ENCODE measurements at places on chromosomes 12 and 14.

DNA sequence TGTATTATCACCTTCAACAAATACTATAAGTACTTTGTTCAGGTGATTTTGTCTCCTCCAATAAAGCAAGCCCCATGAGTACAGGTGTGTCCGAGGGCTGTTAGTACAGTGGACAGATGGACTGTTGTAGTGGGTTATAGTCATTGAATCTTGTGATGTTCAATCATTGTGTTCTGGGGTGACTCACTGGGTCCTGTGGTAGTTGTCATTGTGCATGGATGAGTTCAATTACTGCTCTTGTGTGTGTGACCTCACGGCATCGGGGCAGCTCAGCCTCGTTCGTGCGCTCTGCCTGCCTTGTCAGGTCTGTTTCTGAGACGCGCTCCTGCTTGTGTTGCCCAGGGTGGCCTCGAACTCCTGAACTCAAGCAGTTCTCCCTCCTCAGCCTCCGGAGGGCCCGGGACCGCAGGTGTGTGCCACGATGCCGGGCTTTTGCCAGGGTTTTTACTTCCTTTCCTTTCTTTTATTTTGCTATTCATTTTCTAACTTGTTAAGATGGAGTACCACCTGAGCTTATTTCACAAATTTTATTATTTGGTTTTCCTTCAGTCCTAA is 72.2 kb downstream of the DDX51 start:
- DNase-seq, result no peak

DNA sequence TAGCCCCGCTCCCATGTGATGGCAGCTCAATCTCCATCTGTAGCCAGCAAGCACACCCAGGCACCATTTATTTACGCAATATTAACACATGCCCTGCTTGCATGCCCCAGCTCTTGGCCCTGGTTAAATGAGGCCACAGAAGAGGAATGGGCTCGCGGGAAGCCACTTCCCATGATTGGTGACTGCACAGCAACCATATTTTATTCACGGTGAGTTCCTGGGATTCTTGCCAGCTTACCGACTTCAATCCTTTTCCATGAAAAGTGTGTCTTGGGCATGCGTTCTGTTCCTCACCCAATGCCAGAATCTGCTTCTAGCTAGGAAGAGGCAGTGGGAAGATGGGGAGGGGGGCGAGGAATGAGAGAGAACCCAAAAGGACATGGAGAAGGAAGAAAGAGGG is 54.7 kb downstream of the PITPNM2 start:
- no peak for DNase-seq

DNA sequence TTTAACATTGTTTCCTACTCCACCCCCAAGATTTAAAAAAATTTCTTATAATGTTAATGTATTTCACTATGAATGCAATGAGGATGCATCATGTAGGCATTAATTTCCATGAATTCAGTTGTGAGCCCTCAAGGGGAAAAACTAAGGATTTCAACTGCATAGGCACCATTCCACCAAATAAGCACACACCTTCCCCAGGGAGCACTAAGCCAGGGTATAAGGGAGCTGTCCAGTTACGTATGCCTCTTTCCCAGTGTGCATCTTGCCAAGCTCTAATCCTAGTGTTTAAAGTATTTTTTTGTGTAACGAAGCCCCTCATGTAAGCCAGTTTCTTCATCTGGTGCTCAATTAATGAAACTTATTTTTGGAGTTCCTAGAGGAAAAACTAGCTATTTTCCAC is 6.6 kb downstream of the FERMT2 start:
- no peak for DNase-seq

- DNase-seq, result no peak
Measured at GRCh38 chr12:6276956-6277620, 33.4 kb upstream of the PLEKHG6 start.

GRCh38 chr12:121611306-121611705 is 15.0 kb upstream of the ORAI1 start:
- no peak for DNase-seq

DNA sequence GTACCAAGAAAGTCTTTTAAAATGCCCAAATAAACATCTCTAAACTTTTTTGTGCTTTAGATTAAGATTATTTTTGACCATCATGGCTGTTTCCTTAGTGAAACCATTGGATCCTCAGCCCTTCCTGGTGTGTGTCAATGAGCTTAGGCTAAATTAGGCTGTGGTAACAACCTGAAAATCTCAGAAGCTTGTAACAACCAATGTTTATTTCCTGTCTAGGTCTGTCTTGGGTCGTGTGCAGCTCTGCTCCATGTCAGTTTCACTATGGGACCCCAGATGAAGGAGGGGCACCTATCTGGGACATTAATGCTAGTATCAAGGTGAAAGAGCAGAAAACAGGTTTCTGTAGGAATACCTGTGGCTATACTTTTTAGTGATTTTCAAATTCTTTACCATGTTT is 49.9 kb downstream of the KCNMB4 start:
- DNase-seq, result no peak

GRCh38 chr12:42574851-42575266 is 14.7 kb downstream of the PRICKLE1 start:
- DNase-seq, result peak; percentile 59
